ENCODE measurements at places on chromosomes 11 and 22.
A peak's percentile ranks its signal among the peaks of the same experiment; 100 is the strongest.

- DNase-seq = no peak
Observed at GRCh38 chr11:20022363-20023081, 137.8 kb downstream of the DBX1 start.

DNA sequence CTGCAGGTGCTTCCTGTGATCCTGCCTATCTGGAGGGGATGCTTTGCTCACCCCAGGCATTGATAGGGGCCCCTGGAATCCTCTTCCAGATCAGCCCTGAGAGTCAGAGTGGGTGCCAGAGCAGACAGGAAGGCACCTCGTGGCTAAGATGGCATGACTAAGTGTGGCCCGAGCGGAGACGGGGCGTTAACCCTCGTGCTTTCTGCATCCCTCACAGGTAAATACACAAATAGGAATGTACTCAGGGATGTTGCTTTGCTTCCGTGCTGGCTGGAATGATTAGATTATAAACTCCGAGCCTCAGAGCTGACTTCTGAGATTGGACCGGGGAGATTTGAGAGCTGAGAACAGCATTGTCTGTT, 312.7 kb upstream of the B3GAT1 start:
- no peak for DNase-seq

DNA sequence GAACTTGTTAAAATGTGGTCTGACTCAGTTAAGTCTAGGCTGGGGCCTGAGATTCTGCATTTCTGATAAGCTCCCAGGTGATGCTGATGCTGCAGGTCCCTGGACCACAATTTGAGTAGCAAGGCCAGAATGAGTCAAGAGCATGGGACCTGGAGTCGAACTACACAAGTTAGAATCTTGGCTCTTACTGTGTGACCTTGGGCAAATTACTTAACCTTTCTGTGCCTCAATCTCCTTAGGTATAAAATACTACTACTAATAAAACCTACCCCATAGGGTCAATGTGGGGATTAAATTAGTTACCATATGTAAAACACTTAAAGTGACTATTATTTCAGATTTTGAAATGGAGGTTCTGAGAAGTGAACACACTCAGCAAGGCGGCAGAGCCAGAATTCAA, 34.3 kb downstream of the GDPD5 start:
- no peak for DNase-seq

DNA sequence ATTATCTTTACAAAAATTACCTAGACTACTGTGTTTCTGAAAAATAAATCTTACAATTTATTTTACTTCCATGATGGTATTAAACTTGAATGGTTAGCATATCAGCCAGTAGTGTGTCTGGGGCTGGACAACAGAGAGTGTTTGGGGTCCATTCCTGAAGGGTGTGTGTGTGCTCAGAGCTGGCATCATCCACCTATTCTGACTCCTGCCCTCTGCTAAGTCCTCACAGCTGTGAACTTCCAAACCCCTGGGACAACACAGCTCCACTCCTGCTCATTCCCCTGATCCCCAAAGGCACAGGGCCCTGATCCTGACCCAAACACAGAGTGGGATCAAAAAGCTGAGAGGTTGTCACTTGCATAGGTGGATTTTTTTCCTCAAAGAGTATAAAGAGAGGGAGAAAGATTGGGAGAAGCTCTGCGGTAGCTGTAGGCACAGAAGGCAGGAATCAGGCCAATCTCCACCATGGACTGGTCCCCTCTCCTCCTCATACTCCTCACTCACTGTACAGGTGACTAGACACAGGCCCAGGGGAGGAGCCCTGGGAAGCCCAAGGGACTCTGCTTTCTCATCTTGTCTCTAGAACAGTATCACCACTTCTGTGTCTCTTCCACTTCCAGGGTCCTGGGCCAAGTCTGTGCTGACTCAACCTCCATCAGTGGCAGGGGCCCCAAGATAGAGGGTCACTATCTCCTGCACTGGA, 55.7 kb upstream of the TOP3B start:
- no peak for DNase-seq

- DNase-seq = no peak
Observed at GRCh38 chr22:25950111-25950510, 208.1 kb downstream of the MYO18B start.

DNA sequence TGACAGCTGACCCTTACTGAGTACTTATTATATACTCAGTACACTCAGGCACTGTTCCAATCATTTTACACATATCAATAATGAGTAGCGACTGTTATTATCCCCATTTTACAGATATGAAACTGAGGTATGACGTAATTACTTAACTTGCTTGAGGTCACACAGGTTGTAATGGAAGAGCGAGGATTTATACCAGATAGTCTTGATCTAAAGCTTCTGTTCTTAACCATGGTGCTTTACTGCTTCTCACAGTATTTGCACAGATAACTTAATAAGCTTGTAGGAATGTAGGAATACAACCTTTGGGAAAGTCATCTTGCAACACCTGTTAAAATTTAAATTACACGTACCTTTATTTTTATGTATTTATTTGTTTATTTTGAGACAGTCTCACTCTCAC, 31.7 kb upstream of the TMEM135 start:
- DNase-seq = no peak

GRCh38 chr11:130580372-130580771, 131.9 kb downstream of the ADAMTS15 start:
- DNase-seq = no peak

- no peak for DNase-seq
Observed at GRCh38 chr11:105492010-105492409, 117.9 kb upstream of the GRIA4 start.

GRCh38 chr11:121336279-121336937, 43.8 kb downstream of the SC5D start:
- DNase-seq = no peak

- DNase-seq = no peak
Observed at GRCh38 chr22:28186641-28187040, 267.6 kb upstream of the PITPNB start.

- no peak for DNase-seq
Observed at GRCh38 chr11:3635641-3636375, 6.0 kb downstream of the ART5 start.

DNA sequence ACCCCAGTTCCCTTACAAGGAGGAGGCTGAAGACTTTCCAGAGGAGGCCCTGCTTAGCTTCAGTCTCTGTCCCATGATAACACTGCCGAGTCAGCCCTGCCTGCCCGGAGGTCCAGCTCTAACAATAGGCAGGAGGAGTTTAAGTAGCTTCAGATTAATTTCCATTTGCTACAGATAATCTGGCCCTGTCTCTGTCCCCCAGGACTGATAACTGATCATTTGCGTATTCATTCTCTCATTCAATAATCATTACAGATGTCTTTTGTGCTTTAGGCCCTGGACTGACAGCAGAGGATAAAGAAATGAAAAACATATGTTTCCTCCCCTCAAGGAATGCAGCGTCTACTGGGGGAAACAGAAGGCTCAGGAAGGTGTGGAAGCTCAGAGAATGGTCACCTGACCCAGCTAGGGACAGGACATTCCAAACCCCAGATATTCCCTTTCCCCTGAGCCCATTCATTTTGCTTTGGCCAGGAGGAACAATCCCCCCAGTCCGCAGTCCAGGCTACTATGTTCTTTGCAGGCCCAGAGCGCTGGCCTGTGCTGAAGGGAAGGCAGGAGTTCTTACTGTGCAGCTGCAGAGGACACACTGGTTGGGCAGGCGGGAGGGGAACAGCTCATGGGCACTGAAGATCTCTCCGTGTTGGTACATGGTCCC, 20.8 kb downstream of the CHRDL2 start:
- DNase-seq = no peak

GRCh38 chr11:92285776-92286175, 61.2 kb downstream of the FAT3 start:
- DNase-seq = no peak

GRCh38 chr11:132878111-132878510, 654.2 kb downstream of the OPCML start:
- no peak for DNase-seq

DNA sequence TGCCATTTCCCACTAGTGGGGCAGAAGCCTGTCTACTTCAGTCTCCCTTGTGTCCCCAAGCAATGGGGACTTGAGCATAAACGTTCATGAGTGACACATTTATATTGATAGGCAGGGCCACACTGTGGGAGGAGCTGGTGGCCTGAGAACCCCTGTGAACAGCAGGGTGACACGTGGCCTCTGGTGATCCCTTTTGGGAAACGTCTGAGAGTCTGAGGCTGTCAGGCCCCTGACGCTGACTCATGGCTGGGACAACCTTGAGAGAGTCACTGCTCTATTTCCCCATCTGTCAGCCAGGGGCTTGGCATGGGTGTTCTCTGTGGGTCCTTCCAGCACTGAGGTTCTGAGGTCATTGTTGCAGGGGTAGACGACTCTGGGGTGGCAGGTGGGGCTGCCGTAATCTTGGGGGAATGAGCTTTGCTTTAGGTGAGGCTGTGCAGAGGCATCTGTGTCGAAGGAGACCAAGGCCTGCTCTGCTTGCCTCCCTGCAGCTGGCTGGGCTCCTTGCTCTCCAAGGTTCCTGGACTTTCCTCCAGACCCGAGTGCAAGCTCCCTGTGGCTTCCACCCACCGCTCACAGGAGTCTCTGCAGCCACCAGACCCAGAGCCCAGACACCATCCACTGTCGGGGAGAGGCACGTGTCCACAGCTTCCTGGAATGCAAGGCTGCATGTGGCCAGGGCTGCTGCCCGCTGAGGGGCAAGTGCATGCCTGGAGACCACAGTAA, 54.7 kb downstream of the SMIM38 start:
- DNase-seq = no peak

GRCh38 chr22:44023404-44024287, 456 bp upstream of the PARVB start:
- DNase-seq = no peak

DNA sequence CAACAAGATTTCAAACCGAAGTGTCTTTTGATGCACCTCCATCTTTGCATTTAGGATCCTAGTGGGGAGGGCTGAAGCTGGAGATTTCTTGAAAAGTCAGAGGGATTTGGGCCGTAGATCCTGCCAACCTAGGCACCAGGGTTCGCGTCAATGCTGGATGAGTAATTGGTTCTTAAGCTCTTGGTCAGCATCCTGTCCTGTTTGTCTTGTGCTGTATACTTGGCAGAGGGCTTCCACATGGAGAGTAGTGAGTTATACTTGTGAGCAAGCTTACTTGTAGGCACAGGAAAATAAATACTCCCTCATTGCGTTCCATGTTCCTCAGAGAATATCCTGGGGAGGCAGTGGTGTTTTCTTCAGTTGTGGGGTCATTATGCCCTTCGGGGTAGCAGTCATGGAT, 12.6 kb downstream of the INSC start:
- no peak for DNase-seq

GRCh38 chr22:31150615-31151014, 9.4 kb upstream of the RNF185 start:
- no peak for DNase-seq

DNA sequence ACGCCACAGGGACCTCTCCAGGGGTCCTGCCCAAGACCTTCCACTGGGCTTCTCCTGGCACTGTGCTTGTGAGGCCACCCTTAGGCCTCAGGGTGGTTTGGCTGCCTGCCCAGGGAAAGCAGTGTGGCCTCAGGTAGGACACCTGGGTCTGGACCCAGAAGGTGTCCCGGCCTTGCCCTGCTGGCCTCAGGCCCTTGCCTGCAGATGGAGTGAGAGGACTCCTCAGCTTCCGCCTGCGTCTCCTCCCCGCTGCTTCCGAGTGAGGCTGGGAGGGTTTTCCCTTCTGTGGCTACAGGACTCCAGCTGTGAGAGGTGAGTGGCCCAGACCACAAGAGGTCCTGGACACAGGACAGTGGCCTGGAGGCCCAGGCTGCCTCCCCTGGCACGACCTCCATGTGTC, 60.4 kb downstream of the WNT7B start:
- DNase-seq = no peak

- DNase-seq = no peak
Observed at GRCh38 chr22:45462034-45462655, 40.5 kb upstream of the FBLN1 start.

- no peak for DNase-seq
Observed at GRCh38 chr22:22362936-22363335, 118.3 kb downstream of the VPREB1 start.

GRCh38 chr22:39349506-39349966, 255 bp upstream of the SYNGR1 start:
- DNase-seq = no peak

GRCh38 chr11:31814176-31814868, 3.2 kb upstream of the PAX6 start:
- no peak for DNase-seq

- DNase-seq = peak; percentile 24
Observed at GRCh38 chr11:114348200-114349191, 51.8 kb downstream of the C11orf71 start.

DNA sequence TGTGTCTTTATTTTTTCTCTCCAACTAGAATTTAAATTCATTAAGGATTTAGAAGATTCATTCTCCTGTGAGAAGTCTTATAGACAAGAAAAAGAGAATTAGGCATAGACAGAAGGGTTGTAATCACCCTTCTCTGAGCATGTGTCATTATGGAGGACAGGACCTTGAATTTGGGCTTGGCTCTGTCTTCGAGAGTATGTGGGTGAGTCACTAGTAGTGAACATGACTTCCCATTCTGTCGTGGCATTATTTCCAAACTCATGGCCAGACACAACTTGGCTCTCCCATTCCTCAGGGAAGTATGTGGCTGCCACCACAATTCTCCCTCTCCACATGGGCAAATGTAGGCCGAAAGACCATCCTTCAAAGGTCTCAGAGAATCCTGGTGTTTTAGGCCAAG, 14.3 kb upstream of the ANKK1 start:
- DNase-seq = no peak

DNA sequence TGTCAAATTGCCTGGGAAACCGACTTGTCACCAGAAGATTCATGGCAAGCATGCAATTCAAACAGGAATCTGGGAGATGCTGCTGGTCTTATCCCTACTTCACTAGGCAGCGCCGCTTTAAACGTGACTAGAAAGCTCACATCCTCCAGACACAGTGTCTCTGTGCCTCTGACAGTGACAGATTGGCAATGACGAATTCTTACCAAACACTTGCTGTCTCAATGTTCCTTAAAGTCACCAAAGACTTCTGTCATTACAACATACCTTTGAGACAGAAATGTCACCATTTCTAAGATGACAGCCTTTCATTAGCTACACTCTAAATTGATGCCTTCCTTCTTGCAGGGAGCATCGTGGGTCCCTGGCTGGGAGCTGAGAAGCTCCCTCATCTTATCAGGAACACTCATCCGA, 197.8 kb downstream of the CWF19L2 start:
- DNase-seq = no peak

DNA sequence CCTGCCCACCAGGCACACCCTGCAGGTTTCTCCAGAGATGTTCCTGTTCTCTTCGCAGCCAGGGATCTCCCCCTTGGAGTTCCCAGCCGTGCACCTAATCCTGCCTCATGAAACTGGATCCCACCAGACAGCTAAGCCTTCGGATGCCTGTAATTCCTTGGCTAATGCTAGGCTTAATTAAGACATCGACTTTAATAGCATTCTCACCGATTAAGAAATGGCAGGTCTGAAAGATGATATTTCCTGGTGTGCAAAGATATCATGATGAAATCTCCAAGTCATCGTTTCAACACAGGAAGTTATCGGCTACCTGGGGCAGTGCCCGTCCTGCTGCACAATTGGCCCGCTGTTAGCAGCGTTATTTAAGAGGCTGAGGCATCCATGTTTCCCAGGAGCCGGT, 41.5 kb upstream of the CCND1 start:
- DNase-seq = no peak
